Karpas-422 (cell line): ENCODE measurements at places on chromosomes 1 and 21.

DNA sequence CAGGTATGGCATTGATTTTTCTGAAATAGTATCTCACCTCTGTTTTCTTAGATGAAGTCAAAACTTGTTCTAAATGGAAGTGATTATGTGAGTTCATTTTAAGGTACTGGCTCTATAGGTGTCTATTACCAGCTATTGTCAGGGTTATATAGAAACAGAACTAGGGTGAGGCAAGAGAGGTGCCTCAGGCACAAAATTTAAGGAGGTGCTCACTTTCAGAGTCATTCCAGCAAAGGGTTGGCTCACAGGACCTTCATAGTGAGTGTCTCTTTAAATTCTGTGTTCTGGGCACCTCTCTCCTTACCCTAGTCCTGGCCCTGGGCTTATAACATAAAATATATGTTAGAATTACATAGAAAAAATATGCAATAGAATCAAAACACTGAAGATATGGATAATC, 49.3 kb downstream of the KIAA0319L start:
- no peak for DNase-seq

- no peak for DNase-seq
Measured at GRCh38 chr1:30907481-30908315, 860 bp downstream of the SDC3 start.

DNA sequence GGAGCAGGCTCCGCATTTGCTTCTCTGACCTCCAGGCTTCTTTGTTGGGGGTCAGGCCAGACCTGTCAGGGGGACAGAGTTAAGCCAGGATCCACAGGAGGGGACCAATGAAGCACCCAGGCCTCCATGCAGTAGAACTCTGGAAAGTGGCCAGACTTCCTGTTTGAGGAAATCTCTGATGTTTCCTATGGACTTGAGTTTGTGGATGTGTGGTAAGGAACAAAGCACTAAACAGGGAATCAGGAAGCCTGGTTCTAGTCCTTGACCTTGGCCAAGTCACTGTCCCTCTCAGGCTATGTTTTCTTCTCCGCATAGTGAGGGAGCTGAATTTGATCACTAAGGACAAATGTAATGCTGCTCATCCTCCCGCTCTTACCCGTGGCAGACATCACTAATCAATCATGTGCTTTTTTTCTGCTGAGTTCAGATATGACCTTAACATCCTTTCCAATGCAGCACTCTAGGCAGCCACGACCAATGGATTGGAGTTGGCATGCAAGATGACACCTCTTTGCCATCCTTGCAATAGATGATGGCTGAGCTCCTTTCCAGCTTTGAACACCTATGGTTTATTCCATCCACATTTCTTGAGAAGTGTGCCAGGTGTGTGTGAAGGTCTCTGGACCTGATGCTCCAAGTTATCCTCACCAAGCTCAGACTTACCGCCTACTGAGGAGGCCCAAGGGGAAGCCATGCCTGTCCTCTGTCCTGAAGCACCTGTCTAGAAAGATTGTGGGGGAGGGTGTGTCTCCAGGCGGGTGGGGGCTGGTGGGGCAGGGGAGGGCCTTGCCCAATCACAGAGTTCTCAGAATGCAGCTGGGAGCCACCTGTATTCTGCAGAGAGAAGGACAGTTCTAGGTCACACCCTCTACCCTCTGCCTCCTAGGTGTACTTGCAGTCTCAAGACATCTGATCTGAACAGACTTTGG, 9.9 kb downstream of the SH2D2A start:
- no peak for DNase-seq

GRCh38 chr1:211559222-211560010, 19.5 kb downstream of the SLC30A1 start:
- peak; percentile 20 for DNase-seq

DNA sequence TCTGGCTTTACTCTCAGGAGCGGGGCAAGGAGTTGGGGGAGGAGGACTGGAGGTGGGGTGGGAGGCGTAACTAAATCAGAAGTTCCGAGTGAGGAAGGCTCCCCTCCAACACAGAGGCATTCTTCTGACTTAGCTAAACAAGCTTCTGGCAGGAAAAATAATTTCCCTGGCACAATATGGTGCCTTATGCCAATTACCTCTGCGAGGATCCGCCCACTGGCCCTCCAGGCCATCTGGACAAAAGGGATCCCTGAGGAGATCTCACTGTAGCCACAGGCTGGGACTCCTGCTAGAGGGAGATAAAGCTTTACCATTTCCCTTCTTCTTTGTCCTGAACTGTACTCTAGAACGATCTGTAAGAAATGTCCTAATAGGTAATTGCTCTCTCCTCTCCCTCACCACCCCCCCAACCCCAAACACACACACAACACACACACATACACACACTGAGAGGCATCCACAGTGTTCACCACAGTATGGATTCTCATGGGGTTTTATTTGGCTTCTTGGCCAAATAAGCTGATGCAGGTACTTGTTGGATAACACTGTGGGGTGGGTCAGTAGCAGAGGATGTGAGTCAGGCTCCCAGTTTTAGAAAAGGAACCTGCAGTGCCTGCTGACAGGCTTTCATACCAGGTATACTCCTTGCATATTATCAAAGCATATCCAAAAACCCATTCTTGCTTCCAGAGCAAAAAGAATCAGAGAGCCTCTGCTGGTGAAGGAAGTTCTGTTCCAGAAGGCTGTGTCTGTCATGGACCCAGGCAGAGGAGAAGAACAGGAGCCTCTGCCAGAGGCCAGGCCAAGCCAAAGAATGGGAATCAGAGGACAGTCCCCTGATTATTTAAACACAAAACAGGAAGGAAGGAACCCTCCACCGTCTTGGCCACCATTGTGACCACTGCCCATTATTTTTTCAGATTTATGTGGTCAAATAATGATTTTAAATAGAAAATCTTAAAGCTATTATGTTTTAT, 169.1 kb downstream of the C1orf21 start:
- DNase-seq: no peak

GRCh38 chr1:185208626-185209180, 51.7 kb downstream of the SWT1 start:
- no peak for DNase-seq

DNA sequence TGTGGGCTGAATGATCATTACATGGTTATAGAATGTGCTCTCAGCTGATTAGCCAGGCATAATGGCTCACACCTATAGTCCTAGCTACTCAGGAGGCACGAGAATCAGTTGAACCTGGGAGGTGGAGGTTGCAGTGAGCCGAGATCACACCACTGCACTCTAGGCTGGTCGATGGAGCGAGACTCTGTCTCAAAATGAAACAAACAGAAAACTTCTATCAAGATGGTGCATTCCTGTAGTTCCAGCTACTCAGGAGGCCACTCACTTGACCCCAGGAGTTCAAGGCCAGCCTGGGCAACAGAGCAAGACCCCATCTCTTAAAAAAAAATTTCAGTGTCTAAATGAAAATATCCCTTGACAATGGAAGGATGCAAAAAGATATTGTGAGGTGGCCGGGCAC, 10.9 kb downstream of the TIMM17A start:
- DNase-seq: no peak

GRCh38 chr21:42671778-42672593, 18.6 kb downstream of the PDE9A start:
- DNase-seq: no peak

DNA sequence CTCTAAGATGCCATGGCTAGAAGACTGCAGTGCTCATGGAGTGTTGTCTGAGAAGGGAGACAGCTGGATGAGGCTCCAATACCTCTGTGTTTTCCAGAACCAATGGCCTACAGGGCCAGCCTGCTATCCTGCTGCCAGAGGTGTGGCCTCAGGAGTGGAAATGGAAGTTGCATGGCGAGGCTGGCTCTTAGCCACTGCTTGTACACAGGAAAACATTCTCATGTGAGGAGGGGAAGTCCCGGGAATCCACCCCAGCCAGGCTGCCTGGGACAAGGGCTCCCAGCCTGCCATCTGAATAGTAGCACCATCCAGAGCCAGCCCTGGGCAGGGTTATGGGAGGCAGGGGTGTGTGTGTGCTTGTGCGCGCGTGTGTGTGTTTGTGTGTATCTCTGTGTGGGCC, 56.5 kb downstream of the SDC3 start:
- DNase-seq: no peak

DNA sequence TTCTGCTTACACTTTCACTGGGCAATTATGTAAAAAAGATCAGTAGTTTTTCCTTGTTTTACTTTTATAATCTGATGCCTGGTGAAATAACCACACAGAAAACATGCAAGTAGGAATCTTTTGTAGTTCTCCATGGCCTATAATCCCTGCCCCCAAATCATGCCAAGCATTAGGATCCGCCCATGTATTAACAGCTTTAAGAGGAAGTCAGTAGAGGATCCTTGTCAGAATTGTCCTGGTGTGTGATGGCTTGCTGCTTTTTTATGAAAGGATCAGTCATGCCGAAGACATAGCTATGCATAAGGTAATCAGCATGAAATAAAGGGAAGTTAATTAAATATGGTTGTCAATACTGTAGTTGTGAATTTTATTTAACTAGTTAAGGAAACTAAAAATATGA, 20.0 kb downstream of the ADGRL2 start:
- DNase-seq: no peak

GRCh38 chr1:41936107-41936506, 17.4 kb upstream of the HIVEP3 start:
- no peak for DNase-seq

DNA sequence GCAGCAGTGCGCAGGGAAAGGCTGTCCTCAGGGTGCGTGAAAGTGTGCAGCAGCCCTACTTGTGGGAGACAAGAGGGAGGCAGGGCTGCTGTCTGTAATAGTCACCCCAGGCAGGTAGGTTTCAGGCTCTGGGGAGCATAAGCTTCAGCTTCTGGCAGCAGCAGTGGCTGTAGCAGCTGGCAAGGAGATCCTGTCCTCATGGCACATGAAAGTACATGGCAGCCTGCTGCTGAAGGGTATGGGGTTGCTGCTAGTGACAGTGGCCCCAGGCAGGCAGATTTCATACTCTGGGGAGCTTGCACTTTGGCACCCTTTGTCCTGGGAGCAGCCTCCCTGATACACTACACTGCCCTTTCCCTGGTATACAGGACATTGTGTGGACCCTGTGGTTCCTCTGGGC, 26.3 kb downstream of the KIAA0319L start:
- no peak for DNase-seq

- DNase-seq: no peak
Measured at GRCh38 chr1:87958716-87959115, 630.0 kb downstream of the LMO4 start.

DNA sequence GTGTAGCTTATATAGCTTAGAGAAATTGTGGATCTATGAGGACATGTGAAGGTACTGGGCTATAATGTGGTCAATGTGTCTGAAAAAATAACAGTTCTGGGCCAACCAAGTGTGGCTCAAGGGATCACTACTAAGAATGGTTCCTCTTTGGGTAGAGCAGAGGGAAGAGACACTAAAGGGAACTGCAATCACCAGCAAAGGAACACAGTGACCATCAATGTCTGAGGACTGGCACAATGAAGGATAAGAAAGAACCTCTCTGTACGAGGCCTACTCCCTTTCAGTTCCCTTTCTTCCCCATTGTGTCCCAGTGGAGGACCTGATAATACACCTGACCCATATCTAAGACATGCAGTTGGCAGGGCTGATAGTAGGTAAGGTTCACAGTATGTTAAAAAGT, 89.9 kb upstream of the JAK1 start:
- DNase-seq: no peak

DNA sequence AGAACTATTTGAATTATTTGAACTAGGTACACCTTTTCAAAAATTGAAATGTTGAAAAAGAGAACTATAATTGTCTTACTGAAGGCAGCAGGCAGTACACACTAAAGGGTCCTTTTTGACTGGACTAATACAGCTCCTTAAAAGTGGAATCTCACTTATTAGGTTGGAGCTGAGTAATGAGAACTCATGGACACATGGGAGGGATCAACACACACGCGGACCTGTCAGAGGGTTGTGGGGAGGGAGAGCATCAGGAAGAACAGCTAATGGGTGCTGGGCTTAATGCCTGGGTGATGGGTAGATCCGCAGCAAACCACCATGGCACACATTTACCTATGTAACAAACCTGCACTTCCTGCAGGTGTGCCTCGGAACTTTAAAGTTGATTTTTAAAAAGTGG, 145.0 kb downstream of the BRINP2 start:
- DNase-seq: no peak

DNA sequence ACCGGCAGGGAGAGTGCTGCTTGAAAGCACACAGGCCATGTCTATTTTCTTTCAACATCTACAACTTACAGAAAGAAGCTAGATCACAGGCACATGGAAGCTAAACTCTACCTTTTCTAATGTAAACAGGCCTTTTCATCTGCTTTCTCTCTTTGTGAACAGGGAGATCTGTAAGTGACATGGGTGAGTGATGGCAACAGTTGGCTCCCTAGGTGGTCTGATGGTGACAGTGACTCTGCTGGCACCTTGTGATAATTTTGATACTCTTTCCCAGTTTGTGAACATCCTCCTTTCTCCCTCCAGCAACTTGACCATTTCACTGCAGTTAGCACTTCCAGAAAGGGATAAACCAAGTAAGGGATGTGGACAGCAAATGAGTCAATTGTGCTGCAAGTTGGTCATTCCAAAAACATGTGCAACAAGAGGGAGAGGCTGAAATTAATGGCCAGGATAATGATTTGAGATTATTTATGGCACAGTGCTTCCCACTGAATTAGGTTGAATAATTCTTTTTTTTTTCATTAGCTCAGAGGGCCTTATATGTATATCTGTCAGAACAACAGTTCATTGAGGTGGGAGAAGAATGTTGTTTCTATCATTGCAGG, 89.5 kb downstream of the XCL2 start:
- DNase-seq: no peak

- peak; percentile 71 for DNase-seq
Measured at GRCh38 chr1:236489710-236490377, 33.9 kb upstream of the LGALS8 start.

GRCh38 chr1:109466125-109466451, 258 bp upstream of the SYPL2 start:
- no peak for DNase-seq

- no peak for DNase-seq
Measured at GRCh38 chr1:56382929-56383328, 196.4 kb downstream of the PLPP3 start.

DNA sequence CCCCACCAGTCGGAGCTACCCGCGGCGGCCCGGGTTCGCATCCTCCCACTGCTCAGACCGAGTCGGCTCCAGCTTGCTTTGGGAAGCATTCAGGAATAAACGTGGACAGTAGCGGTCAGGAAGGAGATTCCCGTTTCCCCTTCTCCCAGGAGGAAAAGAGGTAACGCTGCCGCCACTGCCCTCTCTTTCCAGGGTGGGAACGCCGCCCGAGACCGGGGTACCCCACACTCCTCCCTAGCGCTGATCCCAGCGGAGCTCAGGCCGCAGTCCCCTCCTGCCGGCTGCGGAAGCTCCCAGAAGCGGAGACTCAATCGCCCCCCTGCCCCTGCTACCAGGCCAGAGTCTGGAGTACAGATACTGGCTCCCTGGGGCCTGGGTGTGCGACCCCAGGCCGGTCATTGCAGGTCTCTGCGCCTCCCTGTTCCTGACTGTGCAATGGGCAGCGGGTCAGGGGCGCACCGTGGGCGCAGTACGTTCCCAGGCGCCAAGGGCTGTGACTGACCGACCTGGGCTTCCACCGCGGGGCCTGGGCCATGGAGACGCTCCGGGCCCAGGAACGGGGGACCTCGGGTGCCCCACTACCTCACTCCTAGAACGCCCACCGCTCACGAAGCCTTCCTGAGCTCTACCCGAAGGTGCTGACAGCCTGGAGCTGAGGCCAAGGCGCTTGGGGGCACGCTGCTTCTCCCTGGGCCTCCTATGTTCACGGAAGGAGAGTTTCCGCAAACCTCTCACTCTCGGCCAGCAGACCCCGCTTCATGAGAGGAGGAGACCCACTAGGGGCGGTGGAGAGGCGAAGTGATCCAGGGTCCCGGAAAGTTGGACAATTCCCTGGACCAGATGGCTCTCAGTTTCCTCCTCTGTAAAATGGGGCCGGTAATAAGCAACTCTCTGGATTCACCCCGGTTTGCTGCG, 7.8 kb downstream of the DMRTA2 start:
- DNase-seq: no peak
